Aorta (tissue), 5 donors: ENCODE measurements at places on chromosomes 7 and 10. TPM values are rescaled to one million over a fixed set of nuclear protein-coding genes. Genes with fewer than 3 reads are reported as not detected.

Gene NPTX2
- total RNA-seq: 35.2 TPM

Gene PRPS1L1
- total RNA-seq: not detected

Gene PIK3AP1
- 23.4 TPM for total RNA-seq

Gene CCDC7
- 47.2 TPM for total RNA-seq

Gene ANKRD61
- not detected for total RNA-seq

Gene PKD2L1
- 1.1 TPM for total RNA-seq

Gene ACBD7
- total RNA-seq: not detected

Gene NACAD
- total RNA-seq: 15.7 TPM

Gene AKR1C4
- not detected for total RNA-seq

Gene CPA5
- not detected for total RNA-seq

Gene RHOBTB1
- 22.8 TPM for total RNA-seq

DNA sequence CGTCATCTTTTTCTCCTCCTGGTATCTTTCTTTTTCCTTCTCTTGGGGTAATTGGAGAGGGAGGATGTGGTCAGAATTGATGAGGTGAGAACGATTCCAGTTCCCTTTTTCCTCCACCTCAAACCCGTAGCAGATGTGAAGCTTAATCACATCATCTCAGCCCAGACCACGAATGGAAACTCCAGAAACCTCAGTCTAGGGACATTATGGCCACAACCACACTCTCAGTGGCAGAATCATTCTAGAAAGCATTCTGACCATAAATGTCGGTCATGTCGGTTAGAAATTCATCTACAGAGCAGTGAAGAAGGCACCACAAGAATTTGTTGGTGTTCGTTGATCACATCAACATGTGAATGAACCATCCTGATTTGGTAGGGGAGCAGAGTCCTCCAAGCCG lies 78.7 kb downstream of the GATA3 start:
- no peaks in the 10 kb centered on the region for H3K27me3 ChIP-seq
- no peaks in the 10 kb centered on the region for H3K36me3 ChIP-seq
- H3K4me3 ChIP-seq: no peak overlapping the region
- no peak overlapping the region for H3K27ac ChIP-seq
- no peak for DNase-seq
- H3K4me1 ChIP-seq: no peaks in the 10 kb centered on the region

DNA sequence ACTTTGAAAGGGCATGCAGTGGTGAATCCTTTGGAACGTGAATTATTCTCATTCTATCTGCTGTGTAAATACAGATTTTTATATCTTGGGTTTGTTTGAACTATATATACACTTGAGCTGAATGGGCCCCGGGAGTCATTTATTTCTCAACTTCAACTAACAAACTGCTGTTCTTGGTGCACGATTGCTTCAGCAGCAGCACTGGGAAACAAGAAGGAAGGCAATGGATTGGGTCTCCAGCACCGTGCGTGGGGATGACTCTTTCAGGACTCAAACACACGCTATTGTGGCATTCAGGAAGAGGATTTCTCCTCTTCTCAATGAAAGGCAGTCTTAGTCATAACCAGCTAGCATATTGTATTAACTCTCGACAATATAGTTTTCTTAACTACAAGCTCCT lies 226.0 kb upstream of the NFE2L3 start:
- DNase-seq: peak; percentile 41
- no peak overlapping the region for H3K27ac ChIP-seq
- H3K4me3 ChIP-seq: no peak overlapping the region

DNA sequence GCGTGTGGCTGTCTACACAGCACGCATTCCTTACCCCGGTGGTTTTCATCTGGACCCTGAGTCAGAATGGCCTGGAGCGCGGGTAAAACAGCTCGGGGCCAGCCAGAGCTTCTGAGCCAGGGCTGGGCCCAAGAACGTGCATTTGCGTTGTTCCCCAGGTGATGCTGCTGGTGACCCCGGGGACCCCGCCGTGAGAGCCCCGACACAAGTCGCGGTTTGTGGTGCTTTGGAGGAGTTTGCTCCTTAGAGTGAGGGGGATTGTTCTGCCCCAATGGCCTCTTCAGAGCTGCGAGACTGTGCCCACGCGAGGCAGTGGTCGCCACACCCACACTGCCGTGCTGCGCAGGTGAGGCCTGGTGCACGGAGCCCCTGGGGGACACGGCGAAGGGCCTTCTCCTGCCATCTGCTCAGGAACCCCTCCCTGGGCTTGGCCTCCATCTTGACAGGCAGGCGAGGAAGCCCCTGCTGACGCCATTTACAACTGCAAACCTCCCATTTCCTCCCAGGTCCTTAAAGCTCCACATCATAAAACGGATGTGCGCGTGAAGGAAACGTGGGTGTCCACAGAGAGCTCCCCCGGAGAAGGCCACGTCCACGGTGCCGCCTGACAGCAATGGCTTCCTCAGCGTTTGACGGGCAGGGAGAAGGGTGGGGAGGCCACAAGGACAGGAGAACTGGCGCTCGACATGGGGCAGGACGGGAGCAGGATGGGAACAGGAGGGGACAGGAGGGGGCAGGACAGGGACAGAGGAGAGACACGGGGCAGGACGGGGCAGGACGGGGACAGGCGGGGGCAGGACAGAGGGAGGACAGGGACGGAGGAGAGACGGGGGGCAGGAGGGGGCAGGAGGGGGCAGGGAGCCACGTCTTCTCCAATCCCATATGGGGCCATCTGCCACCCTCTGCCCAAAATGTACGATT lies 477.2 kb downstream of the DNAJB6 start:
- no peaks in the 10 kb centered on the region for H3K4me1 ChIP-seq
- H3K27me3 ChIP-seq: no peaks in the 10 kb centered on the region
- H3K36me3 ChIP-seq: no peaks in the 10 kb centered on the region
- H3K4me3 ChIP-seq: no peak overlapping the region
- peak; percentile 51 for DNase-seq

DNA sequence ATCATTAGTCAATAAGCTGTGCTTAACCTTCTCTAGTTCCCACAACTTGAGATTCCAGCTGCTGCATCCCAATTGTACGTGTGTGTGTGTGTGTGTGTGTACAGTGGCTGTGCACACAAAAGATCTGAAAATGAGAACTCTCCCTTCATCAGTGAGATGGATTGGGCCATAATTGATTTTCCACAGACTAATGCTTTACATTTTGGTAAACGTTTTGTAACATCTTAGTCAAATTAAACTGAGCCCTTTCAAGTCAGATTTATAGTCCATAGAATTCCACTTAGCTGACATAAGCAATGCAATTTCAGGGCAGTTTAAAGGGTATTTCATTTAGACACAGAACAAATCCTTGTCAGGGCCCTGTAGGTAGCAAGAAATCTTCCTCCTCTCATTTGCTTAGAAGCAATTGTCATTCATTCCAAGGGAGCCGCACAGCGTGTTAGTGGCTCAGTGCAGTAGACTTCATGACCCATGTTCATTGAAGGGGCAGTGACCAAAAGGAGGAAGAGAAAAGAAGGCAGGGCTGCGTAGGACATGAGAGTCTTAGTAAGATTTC lies 1123.5 kb upstream of the AUTS2 start:
- H3K4me1 ChIP-seq: no peaks in the 10 kb centered on the region
- no peaks in the 10 kb centered on the region for H3K27me3 ChIP-seq
- no peak for DNase-seq
- no peak overlapping the region for H3K27ac ChIP-seq
- no peak overlapping the region for H3K4me3 ChIP-seq

GRCh38 chr10:74121368-74121767 lies 29.3 kb downstream of the AP3M1 start:
- peaks cover 6% of the 10 kb centered on the region for H3K36me3 ChIP-seq
- no peak overlapping the region for H3K27ac ChIP-seq
- DNase-seq: no peak

- DNase-seq: no peak
- peak overlapping the region; percentile 88 for H3K4me3 ChIP-seq
Observed at GRCh38 chr10:112447620-112447928, 559 bp downstream of the VTI1A start.

- H3K4me3 ChIP-seq: peak overlapping the region; percentile 55
- no peaks in the 10 kb centered on the region for H3K27me3 ChIP-seq
- H3K4me1 ChIP-seq: no peaks in the 10 kb centered on the region
- H3K36me3 ChIP-seq: no peaks in the 10 kb centered on the region
Observed at GRCh38 chr7:4641091-4641666, 40.9 kb upstream of the FOXK1 start.

- H3K27me3 ChIP-seq: no peaks in the 10 kb centered on the region
- H3K27ac ChIP-seq: no peak overlapping the region
- H3K4me1 ChIP-seq: no peaks in the 10 kb centered on the region
- no peaks in the 10 kb centered on the region for H3K36me3 ChIP-seq
Observed at GRCh38 chr7:79778786-79779770, 325.6 kb upstream of the MAGI2 start.

DNA sequence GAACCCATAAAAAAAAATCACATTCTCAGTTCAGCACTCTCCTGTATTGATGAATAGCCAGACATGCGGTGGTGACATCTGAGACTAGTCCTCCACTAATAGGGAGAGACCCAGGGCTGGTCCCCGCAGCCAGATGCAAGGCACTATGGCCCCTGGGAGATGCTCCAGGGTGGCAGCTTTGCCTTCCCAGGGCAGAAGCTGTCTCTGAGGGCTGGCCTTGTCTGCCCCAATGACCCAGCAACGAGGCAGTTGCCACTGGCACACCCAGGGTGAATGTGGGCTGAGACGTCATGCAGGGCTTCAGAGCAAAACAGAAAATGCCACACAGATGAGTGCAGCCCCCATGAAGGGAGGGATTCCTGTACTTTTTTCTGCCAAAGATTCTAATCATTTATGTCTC lies 50.1 kb upstream of the GDF10 start:
- H3K36me3 ChIP-seq: no peaks in the 10 kb centered on the region
- DNase-seq: no peak
- H3K27me3 ChIP-seq: no peaks in the 10 kb centered on the region
- no peaks in the 10 kb centered on the region for H3K4me1 ChIP-seq
- H3K27ac ChIP-seq: no peak overlapping the region

- H3K27ac ChIP-seq: no peak overlapping the region
- H3K4me1 ChIP-seq: no peaks in the 10 kb centered on the region
- no peaks in the 10 kb centered on the region for H3K36me3 ChIP-seq
- DNase-seq: no peak
Observed at GRCh38 chr10:112353046-112353445, 20.9 kb upstream of the ACSL5 start.

GRCh38 chr7:47377741-47378140 lies 204.2 kb downstream of the TNS3 start:
- no peak for DNase-seq
- no peaks in the 10 kb centered on the region for H3K36me3 ChIP-seq
- no peaks in the 10 kb centered on the region for H3K4me1 ChIP-seq
- no peak overlapping the region for H3K4me3 ChIP-seq

GRCh38 chr10:31921031-31921430 lies 7.6 kb downstream of the ARHGAP12 start:
- H3K4me3 ChIP-seq: no peak overlapping the region
- no peaks in the 10 kb centered on the region for H3K36me3 ChIP-seq
- H3K4me1 ChIP-seq: peaks cover 2% of the 10 kb centered on the region
- DNase-seq: no peak
- no peaks in the 10 kb centered on the region for H3K27me3 ChIP-seq

DNA sequence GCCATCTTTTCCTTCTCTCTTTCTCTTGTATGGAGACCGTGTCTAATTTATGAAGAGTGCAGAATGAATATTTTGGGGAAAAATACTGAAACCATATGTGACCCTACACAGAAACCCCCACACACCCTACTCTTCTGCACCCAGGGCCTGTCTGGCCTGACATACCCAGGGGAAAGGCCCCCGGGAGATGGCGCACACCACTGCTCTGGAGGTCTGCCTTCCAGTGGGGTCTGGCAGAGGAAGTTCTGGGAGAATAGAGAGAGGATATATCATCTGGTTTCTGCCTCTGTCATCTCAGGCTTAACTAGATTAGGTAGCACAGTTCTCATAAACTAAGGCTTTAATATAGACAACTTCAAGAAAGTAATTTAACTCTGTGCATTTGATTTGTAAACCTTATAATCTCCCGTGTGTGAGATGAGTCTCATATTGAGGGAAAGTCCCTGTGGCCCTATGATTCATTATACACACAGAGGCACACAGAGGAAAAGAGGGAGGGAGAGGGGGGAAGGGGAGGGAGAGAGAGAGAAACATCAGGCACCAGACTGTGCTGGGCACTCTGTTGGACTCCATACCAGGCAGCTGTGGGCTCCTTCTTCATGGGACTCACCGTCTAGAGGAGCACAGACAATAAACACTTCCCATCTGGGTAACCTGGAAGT lies 123.3 kb downstream of the AOAH start:
- no peaks in the 10 kb centered on the region for H3K4me1 ChIP-seq
- H3K27me3 ChIP-seq: no peaks in the 10 kb centered on the region
- no peak overlapping the region for H3K27ac ChIP-seq

- no peaks in the 10 kb centered on the region for H3K27me3 ChIP-seq
- no peaks in the 10 kb centered on the region for H3K4me1 ChIP-seq
- H3K27ac ChIP-seq: no peak overlapping the region
- no peak overlapping the region for H3K4me3 ChIP-seq
Observed at GRCh38 chr7:39987641-39988347, 37.7 kb downstream of the CDK13 start.

DNA sequence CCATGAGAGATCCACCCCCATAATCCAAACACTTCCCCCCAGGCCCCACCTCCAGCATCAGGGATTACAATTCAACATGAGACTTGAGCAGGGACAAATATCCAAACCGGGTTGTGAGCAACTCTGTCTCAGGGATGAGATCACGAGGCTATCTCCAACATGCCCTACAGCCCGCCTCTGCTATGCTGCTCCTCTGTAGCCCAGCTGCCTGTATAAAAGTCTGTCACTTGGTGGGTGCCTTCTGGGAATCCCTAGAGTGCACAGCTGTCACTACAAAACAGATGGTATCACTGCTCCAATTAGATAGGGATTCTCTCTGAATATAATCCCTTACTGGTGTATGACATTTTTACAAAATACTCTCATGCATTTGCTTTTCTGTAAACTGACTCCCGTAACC lies 114.9 kb upstream of the NANOS1 start:
- H3K27ac ChIP-seq: no peak overlapping the region
- no peaks in the 10 kb centered on the region for H3K36me3 ChIP-seq
- no peaks in the 10 kb centered on the region for H3K27me3 ChIP-seq
- H3K4me3 ChIP-seq: no peak overlapping the region
- DNase-seq: no peak
- H3K4me1 ChIP-seq: no peaks in the 10 kb centered on the region

GRCh38 chr10:23095404-23095965 lies at the start of gene MSRB2:
Gene MSRB2 (plus strand): TSS chr10:23095579. CDS start chr10:23095609, 30 bp downstream.
- H3K27ac ChIP-seq: peak within 1 kb of the TSS; percentile 89
- DNase-seq: peak; percentile 97
- no peaks in the 10 kb centered on the region for H3K4me1 ChIP-seq
- no peaks in the 10 kb centered on the region for H3K27me3 ChIP-seq
- no peaks in the 10 kb centered on the region for H3K36me3 ChIP-seq

DNA sequence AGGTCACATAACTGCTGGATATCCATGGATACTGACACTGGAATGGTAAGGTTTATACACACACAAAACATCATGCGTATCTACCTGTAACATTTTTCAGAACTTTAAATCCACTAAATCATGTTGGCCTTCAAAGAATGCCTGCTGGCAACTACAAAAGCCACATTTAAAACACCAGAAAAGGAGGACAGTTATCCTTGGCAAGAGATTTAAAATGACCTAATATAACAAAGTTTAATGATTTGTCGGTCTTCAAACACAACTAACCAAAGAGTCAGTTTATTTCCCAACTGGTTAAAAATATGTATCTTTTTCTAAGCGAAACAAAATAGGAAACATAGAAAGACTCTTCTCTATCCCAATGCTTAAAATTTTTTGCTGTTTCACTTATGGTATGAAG lies 24.0 kb downstream of the WAPL start:
- no peaks in the 10 kb centered on the region for H3K27me3 ChIP-seq
- no peaks in the 10 kb centered on the region for H3K36me3 ChIP-seq
- peaks cover 10% of the 10 kb centered on the region for H3K4me1 ChIP-seq
- no peak for DNase-seq

- DNase-seq: no peak
- H3K36me3 ChIP-seq: no peaks in the 10 kb centered on the region
- H3K27me3 ChIP-seq: no peaks in the 10 kb centered on the region
- H3K4me3 ChIP-seq: no peak overlapping the region
- H3K4me1 ChIP-seq: no peaks in the 10 kb centered on the region
Observed at GRCh38 chr10:88318803-88319202, 264.3 kb downstream of the RNLS start.
